ENCODE measurements at places on chromosomes 5 and 9.
A peak's percentile ranks its signal among the peaks of the same experiment; 100 is the strongest.

DNA sequence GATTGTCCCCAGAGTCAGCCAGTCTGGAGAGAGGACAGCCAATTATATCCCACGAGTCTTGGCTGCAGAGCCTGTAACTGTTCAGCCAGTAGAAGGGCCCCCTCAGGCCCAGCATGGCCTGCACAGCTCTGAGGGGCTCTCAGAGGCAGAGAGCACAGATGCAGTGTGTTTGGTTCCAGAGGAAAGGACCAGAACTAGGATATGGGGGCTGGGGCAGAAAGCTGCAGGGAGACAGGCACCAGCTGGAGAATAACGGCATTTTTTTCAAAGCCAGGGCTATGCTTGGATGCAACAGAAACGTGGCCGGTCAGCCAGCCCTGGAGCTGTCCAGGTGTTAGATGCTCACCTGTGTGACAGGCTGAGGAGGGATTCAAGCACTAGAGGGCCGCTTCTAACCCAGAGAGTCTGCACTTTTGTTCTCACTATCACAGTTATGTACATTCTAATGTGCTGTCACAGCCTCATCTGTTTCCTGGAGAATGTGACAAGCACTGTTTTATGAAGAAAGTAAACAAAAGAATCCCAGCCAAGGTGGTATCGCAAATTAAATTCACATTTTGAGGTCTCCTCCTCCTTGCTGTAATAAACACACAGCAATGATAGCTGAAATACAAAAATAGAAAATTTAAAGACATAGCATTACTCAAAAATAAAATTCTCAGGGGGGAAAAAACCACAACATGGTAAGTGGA is 96.5 kb downstream of the GABBR2 start:
- DNase-seq, result no peak

- no peak for DNase-seq
Measured at GRCh38 chr9:2704504-2704903, 12.8 kb upstream of the KCNV2 start.

DNA sequence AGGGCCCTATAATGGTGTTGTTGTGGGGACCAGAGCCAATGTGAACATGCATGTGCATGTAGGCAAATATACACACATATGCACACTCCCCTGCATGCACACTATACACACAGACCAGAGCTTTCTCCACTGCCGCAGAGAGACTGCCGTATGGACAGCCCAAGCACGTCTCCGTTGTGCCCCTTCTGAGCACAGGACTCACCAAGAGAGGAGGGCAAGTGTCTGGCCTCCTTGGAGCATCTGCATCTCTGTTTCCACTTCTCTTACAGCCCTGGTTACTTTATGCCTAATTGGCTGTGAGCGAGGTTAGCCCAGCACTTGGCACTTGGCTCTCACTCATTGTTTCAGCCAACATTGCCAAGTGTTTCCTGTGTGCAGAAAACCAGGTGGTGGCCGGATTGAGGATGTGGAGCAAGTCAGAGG is 30.4 kb downstream of the CSF2 start:
- no peak for DNase-seq

DNA sequence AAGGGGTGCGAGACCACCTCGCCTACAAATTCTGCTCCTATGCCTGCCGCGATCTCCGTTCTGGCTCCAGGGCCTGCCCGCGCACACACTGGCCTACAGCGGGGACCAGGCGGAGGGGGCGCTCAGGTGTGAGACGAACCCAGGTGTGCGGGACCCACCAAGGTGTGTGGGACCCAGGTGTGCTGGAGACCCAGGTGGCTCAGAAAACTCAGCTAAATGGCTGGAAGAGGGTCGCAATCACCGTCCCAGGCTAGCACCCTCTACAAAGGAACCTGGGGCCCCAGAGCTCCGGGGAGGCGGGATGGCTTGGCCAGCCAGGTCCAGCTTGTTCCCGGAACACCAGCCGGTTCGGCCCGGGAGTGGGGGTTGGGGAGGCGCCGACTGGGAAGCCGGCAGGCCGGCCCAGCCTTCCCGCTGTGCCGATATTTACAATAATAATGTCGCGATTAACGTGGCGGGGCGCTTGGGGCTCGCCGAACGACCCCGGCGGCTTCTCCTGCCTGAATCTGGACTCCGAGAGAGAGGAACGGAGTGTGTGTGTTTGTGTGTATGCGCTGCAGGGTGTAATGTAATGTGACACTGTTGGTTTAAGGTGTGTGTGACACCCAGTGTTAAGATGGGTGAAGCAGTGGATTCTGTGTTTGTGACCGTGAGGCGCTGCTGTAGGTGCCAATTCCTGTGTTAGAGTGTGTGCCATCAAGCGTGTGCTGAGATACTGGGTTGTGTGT is 1.4 kb downstream of the PCDH1 start:
- DNase-seq, result no peak

DNA sequence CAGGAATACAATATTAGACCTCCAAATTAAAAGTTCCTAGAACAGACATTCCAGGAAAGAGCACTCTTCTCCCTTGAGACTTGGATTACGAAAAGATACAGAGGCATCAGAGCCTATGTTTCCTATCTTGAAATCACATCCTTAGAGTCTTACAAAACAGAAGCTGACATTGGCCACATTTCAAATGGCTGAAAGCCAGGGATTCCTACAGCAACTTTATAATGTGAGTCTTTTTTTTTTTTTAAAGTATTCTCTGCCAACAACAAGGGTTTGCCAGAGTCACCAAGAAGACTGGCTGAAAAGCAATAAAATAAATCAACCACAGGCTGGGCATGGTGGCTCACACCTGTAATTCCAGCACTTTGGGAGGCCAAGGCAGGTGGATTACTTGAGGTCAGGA is 63.1 kb downstream of the TRPM6 start:
- peak; percentile 25 for DNase-seq

DNA sequence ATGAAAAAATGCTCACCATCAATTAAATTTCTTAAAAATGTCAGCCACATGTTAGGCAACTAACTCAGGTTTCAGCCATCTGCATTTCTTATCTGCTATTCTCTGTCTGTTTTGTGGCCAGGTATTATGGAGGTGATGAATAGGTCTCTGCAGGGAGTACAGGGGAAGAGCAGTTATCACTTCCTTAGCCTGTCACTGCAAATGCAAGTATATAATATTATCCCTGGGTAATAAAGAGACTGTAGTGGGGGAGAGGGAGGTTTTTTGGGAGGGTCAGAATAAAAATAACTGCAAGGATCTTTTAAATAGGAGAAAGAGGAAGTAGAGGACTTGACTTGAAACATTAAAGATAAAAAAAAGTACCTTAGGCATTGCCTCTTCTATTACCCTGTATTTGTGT is 49.6 kb upstream of the PTGER4 start:
- no peak for DNase-seq

GRCh38 chr5:94485067-94485466 is 133.3 kb downstream of the KIAA0825 start:
- DNase-seq, result no peak

GRCh38 chr9:100028201-100028784 is 70.5 kb downstream of the ERP44 start:
- DNase-seq, result no peak

- no peak for DNase-seq
Measured at GRCh38 chr9:6428940-6429889, 16.2 kb downstream of the UHRF2 start.

DNA sequence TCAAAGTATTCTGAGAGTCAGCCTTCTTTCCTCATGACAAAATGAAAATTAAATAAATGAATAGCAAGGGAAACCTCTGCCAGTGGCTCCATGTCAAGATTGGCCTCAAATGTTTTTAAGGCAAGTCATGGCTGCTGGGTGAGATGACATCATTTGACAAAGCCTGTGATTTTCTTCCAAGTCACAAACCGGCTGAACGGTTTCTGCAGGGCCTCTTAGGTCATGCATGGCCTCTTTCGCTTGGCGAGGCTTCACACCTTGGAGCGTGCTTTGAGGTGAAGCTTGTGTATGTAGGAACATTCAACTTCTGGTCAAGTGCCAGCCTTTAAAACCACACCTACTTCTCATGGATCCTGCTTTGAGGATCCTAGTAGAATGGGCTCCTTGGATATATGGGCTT is 161.0 kb upstream of the ZNF618 start:
- no peak for DNase-seq

DNA sequence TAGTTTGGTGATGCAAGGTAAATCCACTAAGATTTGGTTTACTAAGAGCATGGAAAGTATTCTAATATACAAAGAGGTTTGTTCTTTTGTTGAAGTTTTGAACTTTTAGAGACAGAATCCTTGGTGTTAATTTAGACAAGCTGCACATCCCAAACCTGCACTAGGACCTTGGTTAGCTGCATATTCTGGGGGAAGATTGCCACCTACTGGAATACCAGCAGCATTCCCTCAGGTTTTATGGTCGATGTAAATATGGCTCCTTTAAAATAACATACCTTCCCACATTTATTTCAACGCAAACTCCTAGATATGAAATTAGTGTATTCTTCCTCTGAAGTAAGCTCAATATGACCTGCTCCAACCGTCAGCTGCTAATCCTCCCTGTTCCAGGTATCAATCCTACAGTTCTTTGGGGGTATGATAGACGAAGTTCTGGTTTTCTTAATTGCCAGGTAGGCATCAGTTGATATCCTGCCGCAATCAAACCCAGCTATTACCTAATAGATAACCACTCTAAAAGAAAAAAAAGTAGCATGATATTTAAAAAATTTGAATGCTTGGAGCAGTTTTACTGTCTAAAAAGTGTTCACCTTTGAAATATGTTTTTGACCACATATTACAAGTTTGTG is 624.1 kb downstream of the ISL1 start:
- no peak for DNase-seq

GRCh38 chr5:18744441-18744840 is 1110.2 kb downstream of the TAF11L14 start:
- no peak for DNase-seq

- DNase-seq, result no peak
Measured at GRCh38 chr9:33148367-33149014, 18.6 kb downstream of the B4GALT1 start.

GRCh38 chr9:121638399-121638798 is 13.0 kb upstream of the DAB2IP start:
- DNase-seq, result no peak

GRCh38 chr5:96377167-96377566 is 55.9 kb downstream of the PCSK1 start:
- no peak for DNase-seq

DNA sequence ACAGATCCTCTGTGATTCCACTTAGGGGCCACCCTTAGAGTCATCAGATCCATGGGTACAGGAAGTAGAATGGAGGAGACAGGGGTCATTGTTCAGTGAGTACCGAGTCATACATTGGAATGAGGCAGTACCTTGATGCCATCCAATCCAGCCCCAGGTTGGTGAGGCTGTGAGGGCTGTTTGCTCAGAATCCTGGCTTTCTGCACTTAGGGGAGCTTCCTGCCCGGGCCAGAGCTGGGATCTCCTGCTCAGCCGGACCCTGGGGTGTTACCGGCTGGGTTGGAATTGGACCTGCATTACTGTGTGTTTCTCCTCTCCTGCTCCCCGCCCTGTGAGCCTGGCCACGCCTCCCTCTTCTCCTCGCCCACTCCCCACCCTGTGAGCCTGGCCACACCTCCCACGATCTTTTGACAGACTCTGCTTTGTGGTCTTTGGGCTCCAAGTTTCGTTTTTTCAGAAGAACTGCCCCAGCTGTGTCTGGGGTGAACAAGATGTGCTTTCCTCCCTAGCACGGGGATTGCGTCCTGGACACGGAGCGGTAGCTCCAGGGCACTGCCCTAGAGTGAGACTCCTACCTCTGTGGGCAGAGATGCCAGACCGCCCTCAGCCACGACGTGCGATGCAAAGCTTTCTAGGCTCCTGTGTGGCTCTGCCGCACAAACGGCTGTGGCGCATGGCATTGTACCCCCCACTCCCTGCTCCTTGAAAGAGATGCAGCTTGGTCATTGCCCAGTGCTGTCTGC is 15.4 kb downstream of the TRAF2 start:
- DNase-seq, result no peak

DNA sequence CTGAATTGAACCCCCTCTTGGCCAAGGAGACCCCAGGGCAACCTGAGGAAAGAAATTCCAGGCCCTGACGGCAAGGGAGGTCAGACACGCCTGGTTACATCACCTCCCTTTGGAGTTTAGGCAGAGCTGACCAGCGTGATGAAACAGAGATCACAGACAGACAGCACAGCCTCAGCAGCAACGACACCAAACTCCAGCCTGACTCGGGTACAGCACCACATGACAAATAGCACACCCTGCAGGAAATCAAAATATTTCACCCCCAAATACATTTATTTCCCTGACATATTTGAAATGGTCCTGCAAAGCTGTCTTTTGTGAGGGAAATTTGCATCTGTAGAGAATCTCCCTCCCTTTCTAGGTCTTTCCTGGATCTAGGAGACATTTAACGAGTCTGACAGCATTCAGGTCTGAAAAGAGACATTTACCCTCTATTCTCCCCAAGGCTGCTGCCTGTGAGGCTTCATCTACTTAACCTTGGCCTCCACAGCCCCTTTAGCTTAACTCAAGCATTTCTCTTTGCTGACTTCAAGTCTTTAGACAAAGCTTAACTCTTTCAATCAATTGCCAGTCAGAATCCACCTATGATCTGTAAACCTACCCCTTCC is 2.6 kb downstream of the QSOX2 start:
- DNase-seq, result no peak

- no peak for DNase-seq
Measured at GRCh38 chr9:86141843-86142242, 42.5 kb upstream of the GOLM1 start.

GRCh38 chr5:135012951-135013391 is 21.1 kb downstream of the PITX1 start:
- no peak for DNase-seq

- DNase-seq, result no peak
Measured at GRCh38 chr5:2293906-2294305, 411.2 kb upstream of the IRX4 start.

DNA sequence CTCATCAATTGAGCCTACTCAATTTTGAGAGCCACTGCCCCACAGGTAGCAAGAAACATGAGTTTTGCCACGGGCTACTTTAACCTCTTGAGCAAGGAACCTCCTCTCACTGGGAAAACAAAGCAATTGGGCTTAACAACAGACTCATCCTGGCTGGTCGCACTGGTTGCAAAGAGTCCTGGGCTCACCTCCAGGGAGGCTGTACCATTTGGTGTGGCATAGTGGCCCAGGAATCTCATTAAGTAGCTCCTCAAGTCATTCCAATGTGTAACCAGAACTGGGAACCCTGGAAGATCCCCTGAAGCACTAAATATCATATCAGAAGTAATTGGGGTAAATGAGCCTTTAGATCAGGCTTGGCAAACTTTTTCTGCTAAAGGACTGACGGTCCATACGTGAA is 78.5 kb downstream of the MYO10 start:
- no peak for DNase-seq

DNA sequence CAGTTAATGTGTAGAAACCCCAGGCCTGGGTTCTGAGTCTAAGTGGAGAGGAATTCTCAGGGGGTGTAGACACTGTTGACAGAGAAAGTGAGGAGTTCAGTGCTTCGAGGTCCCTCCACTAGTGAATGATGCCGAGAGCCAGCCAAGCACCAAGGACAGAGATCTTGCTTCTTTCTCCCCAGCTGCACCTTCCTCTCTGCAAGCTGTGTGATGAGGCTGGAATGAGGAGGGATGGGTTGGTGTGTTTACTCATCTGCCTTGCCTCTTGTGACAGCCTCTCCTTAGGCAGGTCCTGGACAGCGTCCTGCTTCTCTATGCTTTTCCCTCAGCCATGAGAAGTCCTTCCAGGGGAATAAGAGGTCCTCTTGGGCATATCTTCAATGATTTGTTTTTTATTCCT is 35.3 kb downstream of the HNRNPH1 start:
- DNase-seq, result no peak

Data from urinary bladder (tissue), 4 donors.